ENCODE measurements at places on chromosomes 6 and 20.

DNA sequence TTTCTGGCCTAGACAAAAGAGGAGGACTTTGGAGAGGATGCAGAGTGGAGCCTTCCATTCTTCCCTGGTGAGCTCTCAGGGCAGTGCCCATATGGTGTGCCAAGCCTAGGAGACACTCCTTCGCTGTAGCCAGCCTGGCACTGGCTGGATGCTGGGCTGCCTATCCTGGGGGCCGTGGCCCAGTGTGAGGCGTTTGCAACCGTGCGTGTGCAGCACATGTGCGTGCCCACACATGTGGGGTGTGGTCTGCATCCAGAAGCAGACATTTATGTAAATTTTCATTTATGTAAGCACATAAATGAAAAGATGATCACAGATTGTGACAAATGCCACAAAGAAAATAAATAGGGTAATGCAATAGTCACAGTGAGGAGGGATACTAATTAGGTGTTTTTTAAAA, 35.8 kb upstream of the ZNF831 start:
- no peak for DNase-seq

DNA sequence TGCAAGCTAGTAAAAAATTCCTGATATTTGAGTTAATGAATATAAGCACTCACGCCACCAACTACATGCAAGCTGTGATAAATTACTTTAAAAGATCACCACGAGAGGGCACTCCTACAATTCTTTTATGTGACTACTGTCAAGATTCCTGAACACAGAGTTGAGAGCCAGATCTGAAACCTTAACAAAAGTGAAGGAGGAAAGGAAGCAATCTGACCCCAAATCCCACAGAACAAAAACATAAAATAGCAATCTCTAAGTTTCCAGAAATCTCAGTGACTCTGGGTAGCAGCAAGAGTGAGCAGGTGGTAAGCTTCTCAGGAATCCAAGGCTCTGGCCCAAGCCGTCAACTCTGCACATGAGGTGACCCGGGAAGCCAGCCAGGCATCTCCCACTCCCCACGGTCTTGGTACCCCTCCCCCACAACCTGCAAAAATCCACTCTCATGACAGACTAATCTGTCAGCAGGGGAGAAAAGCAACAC, 55.1 kb downstream of the STAU1 start:
- peak; percentile 69 for DNase-seq

DNA sequence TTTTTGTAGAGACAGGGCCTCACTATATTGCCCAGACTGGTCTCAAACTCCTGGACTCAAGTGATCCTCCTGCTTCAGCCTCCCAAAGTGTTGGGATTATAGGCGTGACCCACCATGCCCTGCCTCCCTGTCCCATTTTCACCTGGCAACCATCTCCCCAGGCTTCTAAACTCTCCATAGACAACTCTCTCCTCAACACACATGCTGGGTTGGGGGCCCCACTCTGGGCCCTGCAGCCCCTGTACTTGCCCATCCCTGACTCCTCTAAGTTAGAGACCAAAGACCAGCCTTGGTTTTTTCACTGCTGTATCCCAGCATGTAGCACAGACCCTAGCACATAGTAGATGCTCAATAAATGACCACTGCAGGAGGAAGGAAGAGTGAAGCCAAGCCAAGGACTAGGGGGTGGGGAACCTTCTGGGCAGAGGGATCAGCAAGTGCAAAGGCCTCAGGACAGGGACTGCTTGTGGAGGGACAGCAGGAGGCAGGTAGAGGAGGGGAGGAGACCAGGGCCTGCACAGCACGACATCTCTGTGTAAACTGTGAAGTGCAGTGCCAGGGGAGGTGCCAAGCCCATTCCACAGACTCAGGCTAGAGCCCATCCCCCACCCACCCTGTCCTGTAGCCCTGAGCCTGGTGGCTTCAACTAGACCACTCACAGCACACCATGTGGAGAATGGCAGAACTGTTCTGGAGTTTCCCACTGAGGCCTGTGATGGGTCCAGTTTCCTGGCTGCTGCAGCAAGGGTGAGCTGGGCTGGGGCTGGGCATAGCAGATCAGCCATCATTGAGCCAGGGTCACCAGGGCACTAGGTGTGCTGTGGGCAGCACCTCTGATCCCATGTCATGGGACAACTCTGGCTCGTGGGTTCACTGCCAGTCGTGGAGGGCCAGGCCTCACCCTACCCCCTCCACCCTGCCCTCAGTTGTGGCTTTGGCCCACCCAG, 3.4 kb upstream of the SRC start:
- no peak for DNase-seq

DNA sequence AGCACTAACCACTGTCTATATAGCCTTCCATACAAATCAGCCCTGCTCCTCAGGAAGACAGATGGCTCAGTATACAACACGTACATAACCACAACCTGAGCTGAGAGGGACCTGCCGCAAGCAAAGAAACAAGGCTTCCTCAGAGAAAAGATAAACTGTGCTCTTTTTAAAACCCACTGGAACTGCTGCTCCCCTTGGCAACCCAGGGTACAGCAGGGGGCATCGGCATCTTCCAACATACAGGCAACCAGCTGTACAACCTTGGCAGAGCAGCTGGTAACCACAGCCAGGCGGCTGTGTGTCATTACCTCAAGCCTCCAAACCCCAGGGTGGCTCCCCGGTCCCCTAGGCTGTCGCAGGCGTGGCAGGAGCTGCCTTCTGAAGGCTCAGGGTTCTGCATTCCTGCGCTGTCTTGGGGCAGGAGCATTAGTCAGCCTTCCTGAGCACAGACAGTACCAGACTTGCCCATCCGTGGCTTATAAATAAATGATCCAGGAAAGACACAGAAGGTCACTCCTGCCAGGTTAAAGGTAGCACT, 249.5 kb downstream of the ADGRG6 start:
- peak; percentile 54 for DNase-seq

All from EL (cell line).